ENCODE measurements at places on chromosomes 5 and 9.

GRCh38 chr9:137639303-137640051, 20.7 kb downstream of the EHMT1 start:
- DNase-seq, result no peak

- no peak for DNase-seq
Measured at GRCh38 chr9:114516913-114517312, 11.6 kb upstream of the WHRN start.

DNA sequence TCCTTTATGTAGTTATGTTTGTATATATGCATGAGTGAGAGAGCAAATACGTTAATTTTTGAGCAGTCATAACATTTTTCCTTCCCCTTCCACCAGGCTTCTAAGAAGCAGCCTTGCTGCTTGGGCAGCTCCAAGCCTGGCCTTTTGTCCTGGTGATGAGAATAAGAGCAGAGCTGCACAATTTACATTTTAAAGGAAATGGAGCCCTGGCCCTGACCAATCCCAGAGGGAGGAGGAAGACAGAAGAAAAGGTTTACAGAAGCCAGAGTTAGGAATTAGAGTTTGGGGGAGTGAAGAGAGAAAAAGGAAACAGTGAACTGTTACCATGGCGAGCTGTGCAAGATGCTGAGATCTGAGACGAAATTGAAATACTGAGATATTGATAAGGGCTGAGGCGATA, 25.3 kb upstream of the EFNA5 start:
- DNase-seq, result no peak

DNA sequence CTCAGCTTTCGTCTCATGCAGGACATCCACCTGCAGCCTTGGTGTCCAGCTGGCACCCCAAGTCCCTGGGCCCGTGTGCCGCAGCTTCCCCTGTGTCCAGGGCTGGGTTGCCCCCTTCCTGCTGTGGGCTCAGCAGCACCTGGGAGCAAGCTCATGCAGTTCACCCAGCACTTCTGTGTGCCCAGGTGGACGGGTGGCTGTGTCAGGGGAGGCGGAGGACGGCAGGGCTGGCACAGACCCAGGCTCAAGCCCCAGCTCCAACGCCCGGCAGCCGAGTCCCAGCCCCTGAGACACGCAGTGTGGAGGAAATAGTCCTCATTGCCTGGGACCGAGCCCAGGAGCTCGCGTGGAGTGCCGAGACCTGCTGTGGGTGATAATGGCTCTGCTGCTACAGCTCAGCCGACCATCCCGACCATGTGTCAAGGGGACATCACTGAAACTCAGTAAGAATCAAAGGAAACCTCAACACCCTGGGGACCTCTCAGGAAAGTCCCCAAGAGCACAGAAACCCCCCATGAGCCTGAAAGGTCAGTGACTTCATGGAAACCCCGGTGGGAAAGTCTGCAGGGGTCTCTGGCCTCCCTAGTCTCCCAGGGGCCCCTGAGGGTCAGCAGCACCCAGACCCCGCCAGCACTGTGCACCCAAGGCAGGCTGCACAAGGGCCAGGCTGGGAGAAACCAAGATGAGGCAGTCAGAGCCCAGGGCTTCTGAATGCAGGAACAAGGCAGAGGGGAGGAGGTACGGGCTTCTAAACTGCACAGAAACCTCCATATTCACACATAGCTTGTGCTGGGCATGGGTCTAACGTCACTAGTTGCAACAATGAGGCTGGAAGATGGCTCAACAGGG, 38.8 kb downstream of the LPCAT1 start:
- no peak for DNase-seq

DNA sequence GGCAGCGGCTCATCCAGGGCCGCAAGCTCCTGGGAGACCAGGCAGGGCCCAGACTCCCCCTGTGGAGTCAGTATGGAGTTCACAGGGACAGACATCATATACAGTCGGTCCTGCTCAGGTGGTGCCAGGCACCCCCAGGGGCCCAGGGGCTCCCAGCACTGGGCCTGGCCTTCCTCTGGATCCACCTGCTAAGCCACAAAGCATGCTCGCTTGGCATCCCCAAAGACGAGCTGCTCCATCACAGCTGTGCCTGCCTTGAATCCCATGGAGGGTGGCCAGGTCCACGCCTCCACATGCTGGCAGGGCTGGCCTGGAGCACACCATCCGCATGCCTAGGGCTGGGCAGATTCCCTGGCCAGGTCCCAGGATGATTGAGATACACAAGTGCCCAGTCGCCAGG, 4.6 kb downstream of the BICD2 start:
- no peak for DNase-seq

DNA sequence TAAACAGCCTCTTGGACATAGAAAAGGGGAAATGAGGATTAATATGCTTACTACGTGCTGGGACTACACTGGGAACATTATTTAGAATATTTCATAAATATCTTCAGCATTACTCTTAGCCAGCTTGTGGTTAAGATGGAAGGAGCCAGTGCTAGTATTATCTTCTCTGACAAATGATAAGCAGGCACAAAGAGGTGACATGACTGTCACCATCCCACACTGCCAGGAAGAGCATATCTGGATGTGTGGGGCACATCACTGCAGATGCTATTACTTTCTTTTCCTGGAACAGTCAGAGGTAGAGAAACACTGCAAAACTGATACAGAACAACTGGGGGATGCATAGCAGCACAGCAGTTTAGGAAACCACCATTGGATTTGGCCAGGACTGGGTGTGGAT, 281.0 kb upstream of the TNC start:
- no peak for DNase-seq

DNA sequence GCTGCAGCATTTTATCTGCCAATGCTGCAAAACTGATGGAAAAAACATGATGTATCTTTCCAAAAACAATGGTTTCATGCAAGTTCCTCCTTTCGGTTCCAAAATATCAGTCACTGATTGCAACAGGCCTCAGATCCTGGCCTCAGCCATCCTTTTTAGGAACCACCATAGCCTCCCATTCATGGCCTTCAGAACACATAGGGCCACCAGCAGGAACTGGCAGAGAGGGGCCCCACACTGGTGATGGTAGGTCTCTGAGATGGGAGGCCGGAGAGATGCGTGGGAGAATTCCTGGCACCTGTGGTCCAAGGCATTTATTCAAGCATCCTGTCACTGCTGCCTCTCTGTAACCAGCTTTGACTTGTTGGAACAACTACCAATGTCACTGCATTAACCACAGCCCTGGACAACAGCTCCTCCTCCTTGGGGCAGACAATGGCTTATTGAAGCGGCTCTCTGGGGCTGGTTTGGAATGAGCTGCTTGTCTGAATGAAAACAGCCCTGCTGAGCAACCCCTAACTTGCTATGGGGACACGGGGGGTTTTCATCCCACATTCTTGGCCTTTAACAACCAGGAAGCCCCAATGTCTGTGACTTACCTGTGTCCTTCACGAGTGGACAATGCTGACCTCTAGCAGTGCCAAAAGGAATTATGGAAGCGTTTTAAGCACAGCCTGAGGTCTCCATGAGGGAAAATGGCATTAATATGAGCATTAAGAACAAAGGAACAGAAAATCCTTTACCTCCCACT, 108.1 kb downstream of the LHFPL2 start:
- no peak for DNase-seq

DNA sequence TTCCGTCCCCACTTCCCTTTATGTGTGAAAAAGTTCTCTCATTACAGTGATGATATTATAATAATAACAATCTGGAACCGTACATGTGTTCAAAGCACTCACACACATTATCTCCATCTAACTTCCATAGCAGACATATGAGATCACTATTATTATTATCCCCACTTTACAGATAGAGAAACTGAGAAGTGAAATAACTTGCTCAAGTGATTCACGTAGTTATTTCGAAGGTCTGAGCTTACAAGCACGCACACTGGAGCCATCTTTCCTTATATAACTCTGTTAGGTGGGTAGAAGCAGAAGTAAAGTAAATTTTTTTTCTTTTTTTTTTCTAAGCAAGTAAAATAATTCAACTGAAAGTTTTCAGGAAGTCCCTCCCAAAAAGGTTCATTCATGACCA, 62.9 kb upstream of the PTGER4 start:
- DNase-seq, result no peak

DNA sequence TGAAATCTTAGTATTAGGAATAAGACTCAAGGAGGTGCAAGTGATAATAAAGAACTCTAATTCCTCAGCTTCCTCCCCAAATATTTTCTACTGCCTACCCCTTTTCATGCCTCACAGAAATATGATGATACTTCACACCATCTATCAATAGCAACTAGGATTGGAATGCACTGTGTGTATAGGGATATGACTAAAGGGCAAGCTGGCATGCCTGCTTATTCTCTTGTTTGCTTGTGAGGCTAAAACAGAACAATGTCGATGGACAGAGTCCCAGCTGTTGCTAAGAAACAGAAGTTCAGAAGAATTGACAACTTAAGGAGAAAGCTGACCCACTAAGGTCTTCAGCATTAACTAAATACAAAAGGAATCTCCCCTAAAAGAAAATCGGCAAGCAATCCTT, 9.7 kb upstream of the CHD1 start:
- no peak for DNase-seq

DNA sequence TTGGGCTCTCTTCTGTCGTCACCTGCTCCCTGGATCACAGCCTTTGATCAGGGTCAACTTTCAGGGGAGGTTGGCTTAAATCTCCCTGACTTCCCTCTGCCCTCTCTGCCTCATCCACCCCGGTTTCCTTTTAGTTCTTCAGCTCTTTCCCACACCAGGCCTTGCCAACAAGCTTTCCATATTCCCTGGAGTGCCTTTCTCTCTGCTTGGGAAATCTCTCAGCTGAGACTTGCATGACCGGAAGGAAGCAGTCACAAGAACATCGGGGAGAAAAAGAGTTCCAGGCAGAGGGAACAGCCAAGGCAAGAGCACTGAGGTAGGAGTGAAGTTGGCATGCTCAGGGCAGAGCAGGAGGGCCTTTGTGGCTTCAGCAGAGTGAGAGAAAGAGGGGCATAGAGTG, 88.4 kb upstream of the HSPA9 start:
- DNase-seq, result no peak

DNA sequence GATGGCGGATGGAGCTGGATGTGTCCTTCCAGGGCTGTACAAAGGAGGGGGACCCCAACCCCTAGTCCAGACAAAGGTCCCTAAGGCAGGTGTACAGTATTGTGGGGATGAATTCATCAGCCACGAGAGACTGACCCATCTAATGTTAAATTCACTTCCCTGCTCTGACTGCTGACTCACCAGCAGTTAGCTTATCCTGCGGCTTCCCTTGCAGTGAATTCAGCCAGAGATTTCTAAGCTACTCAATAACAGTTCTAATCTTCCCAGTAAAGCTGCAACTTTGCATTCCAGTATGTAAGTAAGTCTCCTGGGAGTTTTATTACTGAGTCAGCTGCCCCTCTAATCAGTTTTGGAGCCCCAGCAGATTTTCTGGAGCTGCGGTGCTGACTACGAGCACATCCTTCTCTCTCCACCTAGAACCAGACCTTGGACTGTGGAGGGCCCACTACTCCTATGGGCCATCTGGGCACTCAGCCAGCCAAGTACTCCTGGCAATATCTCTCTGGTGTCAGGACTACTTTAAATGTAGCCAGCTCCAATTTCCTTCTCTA, 16.1 kb downstream of the B4GALT1 start:
- DNase-seq, result no peak

DNA sequence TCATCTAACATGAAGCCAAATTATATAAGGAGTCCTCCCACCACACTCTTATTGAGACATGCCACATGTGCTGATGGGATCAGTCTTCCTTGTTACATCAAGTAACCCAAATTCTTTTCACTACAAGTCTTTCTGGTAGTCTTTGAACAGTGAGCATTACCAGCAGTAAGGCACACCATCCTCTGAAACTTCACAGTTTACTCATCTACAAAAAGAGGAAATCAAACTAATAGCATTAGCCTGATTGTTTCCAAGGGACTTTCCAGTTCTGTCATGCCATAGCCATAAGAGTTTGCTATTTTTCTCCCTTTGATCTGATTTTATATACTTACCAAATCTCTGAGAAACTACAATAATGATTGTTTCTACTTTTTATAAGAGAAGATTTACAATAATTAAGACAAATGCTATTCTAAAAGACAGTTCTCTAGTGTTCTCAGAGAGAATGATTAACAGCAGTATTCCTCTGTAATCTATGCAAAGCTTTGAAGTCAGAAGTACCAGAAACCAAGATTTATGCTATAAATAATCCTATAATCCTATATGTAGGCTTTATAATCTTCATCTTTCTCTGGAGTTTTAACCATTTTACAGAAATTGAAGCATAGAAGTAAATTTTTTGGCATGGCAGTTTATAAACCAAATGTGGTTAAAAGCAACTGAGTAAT, 166.2 kb upstream of the ACO1 start:
- DNase-seq, result no peak

DNA sequence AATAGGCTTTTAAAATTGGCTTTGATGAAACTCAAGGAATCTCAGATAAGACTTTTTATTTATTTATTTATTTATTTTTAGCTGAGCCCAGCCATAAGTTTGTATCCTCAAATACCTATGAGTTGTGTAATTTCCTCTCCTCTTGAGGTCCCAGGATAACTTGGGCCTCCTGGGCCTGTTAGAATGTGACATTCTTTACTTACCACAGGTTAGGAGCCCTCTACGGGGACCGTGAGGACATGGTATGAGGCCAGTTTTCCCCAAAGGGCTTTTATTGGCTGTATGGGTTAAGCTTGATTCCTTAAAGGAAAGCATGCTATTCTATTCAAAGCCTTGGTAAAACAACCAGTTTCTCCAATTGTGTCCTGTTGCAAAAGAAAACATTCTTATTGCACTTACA, 16.9 kb downstream of the SHISAL2B start:
- DNase-seq, result no peak

- no peak for DNase-seq
Measured at GRCh38 chr5:176695073-176695472, 47.8 kb downstream of the TSPAN17 start.

GRCh38 chr9:38700695-38701094, 19.2 kb downstream of the FAM240B start:
- DNase-seq, result no peak

DNA sequence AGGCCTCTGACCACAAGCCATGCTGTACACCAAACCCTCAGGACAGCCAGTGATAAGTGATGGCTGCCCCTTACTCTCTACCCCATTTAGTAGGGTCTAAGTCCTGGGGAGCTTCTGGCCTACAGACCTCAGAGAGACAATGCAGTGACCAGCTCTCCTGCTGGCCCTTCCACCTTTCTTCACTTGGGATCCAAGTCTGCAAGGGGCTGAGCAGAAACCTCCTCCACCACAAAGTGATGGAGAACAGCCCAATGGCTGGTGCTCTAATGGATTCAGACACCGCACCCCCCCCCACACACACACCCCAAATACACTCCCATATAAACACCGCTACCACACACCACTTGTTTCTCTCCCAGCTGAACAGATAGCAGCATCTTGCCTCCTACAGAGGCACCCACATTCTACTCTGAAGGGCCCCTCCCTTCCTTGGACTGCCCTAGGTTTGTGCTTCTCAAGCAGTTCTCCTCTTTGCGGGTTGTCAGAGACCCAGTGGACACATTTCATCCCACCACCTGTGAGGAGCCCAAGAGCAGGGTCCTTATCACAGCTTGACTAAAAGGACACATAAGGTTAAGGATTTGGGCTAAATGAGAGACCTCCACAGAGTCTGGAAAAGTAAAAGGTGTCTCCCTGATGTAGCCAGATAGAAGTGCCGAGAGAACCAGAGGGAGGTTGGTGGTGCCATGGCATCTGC, 1.3 kb upstream of the PDLIM4 start:
- no peak for DNase-seq

- no peak for DNase-seq
Measured at GRCh38 chr5:59157068-59157467, 574.2 kb downstream of the RAB3C start.

- DNase-seq, result no peak
Measured at GRCh38 chr5:100832252-100833230, 70.5 kb downstream of the ST8SIA4 start.

GRCh38 chr5:77419644-77420582, 72.2 kb downstream of the WDR41 start:
- no peak for DNase-seq

- no peak for DNase-seq
Measured at GRCh38 chr9:96177005-96177718, 124.8 kb downstream of the HSD17B3 start.

Data from stimulated activated CD4-positive, alpha-beta T cell treated with anti-CD3 and anti-CD28 coated beads, Interleukin-12 subunit alpha, Interleukin-12 subunit beta, amount 100 ng/mL, for 24 hours (primary cell).